ENCODE measurements at places on chromosomes 16 and 17. TPM values are rescaled to one million over a fixed set of nuclear protein-coding genes. Genes with fewer than 3 reads are reported as not detected.

The KCNJ18 gene
- total RNA-seq, result not detected

The CIITA gene
- total RNA-seq, result 0.25 TPM

The MT4 gene
- total RNA-seq, result not detected

The CORO6 gene
- total RNA-seq, result 8.7 TPM

The COG7 gene
- 22.1 TPM for total RNA-seq

The CLEC3A gene
- not detected for total RNA-seq

The C16orf96 gene
- 0.10 TPM for total RNA-seq

The RNF112 gene
- 0.98 TPM for total RNA-seq

The PRR11 gene
- 86.7 TPM for total RNA-seq

The FBXO39 gene
- not detected for total RNA-seq

The CLUH gene
- 175 TPM for total RNA-seq

The TVP23A gene
- total RNA-seq, result not detected

The TTLL6 gene
- total RNA-seq, result 0.79 TPM

The NAGS gene
- total RNA-seq, result 10.0 TPM

The HS3ST3B1 gene
- total RNA-seq, result 2.4 TPM

The OSGIN1 gene
- total RNA-seq, result 19.8 TPM

The CALB2 gene
- 5.5 TPM for total RNA-seq

The CDIP1 gene
- total RNA-seq, result 7.2 TPM

All from HCT116 (cell line).